Activated CD8-positive, alpha-beta memory T cell treated with anti-CD3 and anti-CD28 coated beads for 1 hour (primary cell): ENCODE measurements at places on chromosomes 3 and 15.

DNA sequence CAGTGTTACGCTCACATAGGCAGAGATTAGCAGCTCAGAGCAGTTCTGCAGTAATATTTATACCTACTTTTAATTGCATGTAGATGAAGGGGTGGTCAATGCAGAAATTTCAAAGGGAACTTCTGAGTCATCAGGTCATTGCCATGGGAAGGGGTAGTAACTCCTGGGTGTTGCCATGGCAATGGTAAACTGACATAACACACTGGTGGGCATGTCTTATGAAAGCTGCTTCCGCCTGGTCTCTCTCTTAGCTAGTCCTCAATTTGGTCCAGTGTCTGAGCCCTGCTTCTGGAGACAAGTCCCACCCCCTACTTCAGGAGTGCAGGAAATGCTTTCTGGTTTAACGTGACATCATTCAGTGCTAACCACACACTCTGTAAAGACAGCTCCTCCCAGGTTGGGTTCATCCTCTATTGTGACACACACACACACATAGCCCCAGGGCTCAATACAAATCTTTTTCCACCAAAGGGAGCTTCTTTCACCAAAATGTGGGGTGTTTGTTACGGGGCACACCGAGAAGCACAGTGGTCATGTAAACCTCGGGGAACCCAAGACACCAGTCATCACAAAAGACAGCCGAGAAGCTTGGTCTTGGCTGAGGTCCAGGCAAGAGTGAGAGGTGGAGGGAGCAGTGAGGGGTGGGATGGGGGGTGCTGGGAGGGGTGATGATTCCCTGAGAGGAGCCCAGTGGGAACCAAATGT is 74.5 kb downstream of the TLE3 start:
- DNase-seq: peak; percentile 15

- DNase-seq: no peak
Observed at GRCh38 chr3:71304684-71305083, 278.8 kb downstream of the FOXP1 start.

- DNase-seq: no peak
Observed at GRCh38 chr3:58342676-58343075, 10.0 kb downstream of the PXK start.

DNA sequence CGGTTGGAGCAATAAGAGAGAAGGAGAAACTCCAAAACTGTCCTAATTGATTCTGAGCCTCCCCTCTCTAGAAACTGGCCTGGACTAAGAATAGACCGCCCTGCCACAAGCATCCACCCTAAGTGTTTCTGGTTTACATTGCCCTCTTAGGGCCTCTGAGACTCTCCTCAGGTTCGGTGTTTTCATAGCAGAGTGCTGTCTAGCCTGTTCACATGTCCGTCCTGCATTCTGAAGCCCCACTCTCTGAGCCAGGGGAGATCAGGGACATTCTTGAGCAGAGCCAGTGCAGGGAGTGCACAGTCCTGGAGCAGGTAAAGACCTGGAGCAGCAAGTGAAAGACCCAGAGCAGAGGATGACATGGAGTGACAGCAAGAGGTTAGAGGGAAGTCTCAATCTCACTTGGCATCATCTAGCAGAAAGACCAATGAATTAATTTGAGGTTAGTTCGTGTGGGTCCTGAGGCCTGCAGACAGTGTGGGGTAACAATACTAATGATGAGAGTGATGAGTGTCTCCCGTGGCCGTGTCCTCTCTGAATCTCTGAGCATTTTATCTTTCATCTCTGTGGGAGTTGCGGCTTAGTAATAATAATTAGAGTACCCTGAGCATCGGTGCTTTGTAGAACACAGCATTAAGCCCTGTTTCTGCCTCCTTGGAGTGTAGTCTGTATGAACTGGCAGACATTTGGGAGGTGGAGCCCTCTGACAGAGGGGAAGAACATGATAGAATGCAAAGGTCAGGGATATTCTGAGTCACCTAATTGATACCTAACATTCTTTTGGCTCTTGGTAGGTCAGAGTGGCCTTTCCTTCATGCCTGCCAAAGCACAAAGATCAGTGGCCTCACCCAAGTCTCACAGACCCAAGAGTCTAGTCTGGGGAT is 24.6 kb downstream of the MAPKBP1 start:
- no peak for DNase-seq

DNA sequence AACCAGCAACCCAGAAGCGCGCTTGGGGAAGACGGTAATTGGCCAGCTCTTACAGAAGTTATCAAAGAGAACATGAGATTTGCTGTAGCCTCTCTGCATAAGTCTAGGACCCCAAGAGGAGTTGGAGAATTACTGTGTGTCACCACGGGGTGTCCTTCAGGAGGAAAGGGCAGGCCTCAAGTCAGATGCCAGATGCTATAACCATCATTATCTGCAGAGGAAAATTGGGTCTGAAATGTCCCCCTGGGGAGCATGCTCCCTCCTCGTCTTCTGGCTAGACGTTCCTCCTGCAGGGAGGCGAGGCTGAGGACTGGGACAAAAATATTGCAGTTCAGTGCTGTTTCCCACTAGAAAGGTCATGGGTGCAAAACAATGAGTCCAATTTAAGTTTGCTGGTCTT is 380.5 kb upstream of the CFAP20DC start:
- no peak for DNase-seq

- DNase-seq: no peak
Observed at GRCh38 chr15:39199076-39199475, 381.8 kb upstream of the THBS1 start.

DNA sequence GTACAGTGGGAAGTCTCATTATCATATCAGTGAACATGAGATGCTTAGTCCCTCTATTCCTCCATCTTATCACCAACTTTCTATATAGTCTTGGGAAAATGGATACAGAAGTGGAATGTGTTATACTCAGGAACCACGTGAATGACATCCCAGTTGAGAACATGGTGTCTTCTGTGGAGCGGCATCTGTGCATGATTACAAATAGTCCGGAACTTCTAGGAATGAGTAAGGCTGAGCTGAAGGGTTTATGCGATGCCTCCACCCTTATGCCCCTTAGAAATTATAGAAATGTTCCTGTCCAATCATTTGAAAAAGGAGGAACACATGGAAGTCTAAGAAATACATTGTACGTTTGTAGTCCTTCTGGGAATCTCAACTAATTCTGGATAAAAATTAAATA is 64.8 kb upstream of the TMEM108 start:
- DNase-seq: no peak

- no peak for DNase-seq
Observed at GRCh38 chr3:132033471-132033870, 1.3 kb downstream of the CPNE4 start.

DNA sequence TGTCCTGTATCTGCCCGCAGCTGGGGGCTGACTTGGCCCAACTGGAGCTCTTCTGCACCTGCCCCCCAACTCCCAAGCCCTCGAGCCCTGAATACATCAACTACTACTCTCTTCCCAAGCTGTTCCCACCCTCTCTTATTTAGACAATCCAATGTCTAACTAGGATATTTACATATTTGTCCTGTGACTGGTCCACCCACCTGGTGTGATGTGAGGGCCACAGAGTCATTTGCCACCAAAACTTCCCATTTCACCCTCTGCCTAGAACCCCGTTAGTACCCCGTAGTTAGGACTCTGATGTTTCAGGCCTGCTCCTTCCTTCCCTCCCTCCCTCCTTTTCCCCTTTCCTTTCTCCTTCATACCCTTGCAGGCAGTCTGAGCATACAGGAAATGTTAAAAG is 6.4 kb downstream of the CPLX3 start:
- no peak for DNase-seq

DNA sequence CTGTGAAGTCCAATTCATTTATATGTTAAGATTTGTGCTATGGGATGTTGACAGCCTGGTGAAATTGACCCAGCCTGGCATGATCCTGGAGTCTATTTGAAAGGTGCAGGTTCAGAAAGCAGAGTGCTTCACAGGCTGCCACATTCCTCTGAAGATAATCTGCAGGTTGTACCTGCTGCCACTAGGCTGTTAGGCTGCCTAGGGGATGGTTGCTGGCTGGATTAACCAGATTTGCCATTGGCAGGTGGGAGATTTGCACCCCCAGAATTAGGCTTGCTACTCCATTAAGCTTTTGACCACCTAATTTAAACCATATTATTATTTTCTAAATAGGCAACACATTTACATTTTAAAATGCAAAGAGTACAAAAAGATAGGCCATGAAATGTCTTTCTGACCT is 85.8 kb upstream of the RASGRP1 start:
- DNase-seq: no peak

DNA sequence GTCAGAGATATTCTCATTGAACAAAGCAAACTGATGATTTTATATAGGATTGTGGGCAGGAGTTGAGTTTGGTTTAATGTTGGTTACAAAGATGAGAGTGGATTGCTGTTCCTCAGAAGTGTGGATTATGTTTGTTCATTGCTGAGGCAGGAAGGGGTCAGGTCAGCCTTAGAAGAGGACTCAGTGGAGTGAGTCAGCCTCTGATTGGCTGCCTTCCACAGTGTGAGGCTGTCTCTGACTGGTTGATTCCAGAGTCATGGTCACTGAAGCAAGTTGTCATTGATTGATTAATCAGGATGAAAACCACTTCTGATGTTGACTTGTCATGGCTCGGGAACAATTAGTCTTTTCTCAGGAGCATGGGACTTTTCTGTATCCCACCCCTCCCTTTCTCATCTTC is 36.2 kb downstream of the KBTBD12 start:
- DNase-seq: no peak

- DNase-seq: no peak
Observed at GRCh38 chr15:51600114-51600513, 22.5 kb downstream of the DMXL2 start.

DNA sequence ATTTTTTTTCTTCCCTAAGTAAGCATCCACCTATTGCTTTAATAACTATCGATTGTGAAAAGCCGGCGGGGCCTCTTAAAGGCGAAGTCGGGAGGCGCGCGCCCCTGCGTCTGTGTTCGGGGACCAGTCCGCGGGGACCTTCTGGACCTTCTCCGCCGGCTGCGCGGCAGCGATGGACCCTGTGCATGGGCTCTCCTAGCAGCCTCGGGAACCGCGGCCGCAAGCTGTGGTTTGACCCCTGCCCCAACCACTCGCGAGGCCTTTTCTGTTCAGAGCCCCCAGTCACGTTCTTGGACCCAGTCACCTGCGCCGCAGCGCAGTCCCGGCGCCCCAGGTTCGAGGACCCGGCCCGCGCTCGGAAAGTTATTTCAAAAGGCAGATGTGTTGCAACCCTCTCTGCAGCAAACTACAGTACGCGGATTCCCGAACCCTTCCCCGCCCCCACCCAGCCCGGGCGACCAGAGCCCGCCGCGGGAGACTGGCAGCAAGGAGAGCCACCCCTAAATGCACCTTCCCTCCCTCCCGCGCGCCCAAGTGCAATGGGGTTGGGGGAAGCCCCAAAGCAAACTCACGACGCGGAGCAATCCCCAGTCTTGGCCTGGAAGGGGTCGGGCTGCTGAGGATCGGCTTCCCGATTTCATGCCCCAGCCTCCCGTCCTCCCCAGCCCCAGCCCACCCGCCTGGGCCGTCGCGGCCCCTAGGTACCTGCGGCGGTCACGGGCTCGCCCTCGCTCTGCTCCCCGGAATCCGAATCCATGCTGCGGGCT is 684 bp downstream of the TNFAIP8L3 start:
- DNase-seq: no peak

- no peak for DNase-seq
Observed at GRCh38 chr15:65630760-65631159, 9.0 kb downstream of the SLC24A1 start.

DNA sequence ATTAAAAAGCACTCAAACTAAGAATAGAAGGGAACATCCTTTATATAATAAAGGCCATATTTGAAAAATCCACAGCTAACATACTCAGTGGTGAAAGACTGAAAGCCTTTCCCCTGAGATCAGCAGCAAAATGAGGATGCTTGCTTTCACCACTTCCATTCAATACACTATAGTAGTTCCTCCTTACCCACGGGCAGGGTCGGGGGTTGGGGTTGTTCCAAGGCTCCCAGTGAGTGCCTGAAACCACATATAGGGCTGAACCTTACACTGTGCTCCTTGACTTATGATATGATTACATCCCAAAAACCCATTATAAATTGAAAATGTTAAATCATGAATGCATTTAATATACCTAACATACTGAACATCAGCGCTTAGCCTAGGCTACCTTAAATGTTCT is 37.7 kb downstream of the ALDH1L1 start:
- no peak for DNase-seq

GRCh38 chr3:196181127-196181546 is 30.1 kb downstream of the ZDHHC19 start:
- DNase-seq: no peak

GRCh38 chr15:47917881-47918280 is 200.6 kb downstream of the SEMA6D start:
- DNase-seq: no peak

GRCh38 chr3:34783876-34784275 is 855.4 kb upstream of the ARPP21 start:
- DNase-seq: no peak

DNA sequence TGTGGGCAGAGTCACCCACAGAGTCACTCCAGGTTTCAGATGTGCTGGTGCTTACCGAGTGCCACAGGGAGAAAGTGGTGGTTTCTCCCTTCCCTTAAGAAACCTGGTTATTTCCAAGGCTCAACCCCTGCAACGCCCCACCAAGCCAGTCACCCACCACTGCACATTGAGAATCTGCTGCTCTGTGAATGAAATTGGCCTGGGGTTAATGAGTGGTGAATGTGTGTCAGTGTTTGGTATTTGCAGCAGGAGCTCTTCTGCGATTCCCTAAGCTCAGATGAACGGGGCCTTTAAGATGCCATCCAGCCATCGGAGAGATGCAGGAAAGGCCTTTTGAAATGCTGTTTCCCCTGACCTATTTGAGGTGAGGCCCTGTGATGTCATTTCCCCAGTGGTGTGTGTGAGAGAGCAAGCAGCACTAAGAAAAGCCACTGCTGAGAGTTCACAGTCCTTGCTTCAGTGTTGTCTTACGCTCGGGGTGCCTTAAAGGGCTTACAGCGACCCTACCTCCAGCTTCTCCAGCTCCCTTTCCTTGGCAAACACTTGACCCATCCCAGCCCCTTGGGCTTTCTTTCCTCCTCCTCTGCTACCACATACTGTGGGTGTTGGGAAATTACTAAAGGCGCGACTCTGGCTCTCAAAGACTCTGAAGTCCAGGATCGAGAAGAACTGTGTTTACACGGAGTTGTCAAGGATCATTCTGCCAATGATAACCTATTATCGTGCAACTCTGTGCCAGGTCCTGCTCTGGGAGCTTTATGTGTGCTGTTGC is 68.9 kb downstream of the SMAD3 start:
- peak; percentile 52 for DNase-seq

DNA sequence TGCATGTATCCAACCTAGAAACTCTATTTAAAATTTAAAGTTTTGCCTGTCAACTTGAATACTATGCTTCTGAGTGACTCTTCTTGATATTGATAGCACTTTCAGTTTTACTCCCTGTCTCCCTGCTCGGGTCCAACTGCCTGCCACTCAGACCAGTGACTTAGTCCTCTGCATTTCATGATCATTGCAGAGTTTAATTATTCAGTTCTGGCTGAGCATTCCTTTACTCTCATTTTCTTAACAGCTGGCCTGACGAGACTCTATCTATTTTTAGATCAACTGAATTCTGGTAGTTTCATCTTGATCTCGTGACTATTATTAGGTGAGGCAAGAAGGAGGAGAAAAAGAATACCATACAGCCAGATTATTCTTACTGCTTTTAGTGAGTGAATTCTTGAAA is 617.4 kb downstream of the SI start:
- DNase-seq: no peak

- no peak for DNase-seq
Observed at GRCh38 chr15:100101426-100102089, 240.2 kb downstream of the ADAMTS17 start.

- DNase-seq: no peak
Observed at GRCh38 chr3:53490459-53490968, 3.9 kb upstream of the CACNA1D start.

- DNase-seq: no peak
Observed at GRCh38 chr3:136207489-136208115, 11.5 kb upstream of the MSL2 start.

GRCh38 chr3:69558912-69559311 is 173.0 kb upstream of the FRMD4B start:
- no peak for DNase-seq

GRCh38 chr15:35713733-35714132 is 167.8 kb upstream of the DPH6 start:
- DNase-seq: no peak
